ENCODE measurements at places on chromosomes 5 and 9.

- no peak for DNase-seq
Measured at GRCh38 chr5:29780401-29780800, 1413.1 kb upstream of the CDH6 start.

GRCh38 chr5:48192-48591 lies 43.8 kb upstream of the PLEKHG4B start:
- no peak for DNase-seq

- no peak for DNase-seq
Measured at GRCh38 chr5:171913987-171914273, 92.5 kb downstream of the FBXW11 start.

DNA sequence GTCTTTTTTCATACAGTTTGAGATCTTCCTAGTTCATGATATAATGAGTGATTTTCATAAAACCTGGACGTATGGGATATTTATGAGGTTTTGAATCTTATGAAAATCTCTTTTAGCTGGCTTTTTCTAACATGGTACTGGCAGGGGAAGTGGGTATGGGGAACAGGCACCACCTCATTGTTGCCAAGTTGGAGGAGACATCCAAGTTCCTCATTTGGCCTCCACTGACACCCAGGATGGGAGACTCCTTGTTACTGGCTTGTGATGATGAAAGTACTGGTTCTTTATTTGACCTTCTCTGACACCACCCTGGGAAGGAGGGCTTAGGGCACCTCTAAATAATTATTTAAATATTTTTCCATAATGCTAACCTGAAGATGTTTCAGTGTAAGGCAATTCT lies 4.0 kb upstream of the TNPO1 start:
- no peak for DNase-seq

GRCh38 chr5:17805227-17805825 lies 171.1 kb downstream of the TAF11L14 start:
- DNase-seq: no peak

GRCh38 chr9:14326264-14326826 lies 12.4 kb upstream of the NFIB start:
- DNase-seq: no peak

DNA sequence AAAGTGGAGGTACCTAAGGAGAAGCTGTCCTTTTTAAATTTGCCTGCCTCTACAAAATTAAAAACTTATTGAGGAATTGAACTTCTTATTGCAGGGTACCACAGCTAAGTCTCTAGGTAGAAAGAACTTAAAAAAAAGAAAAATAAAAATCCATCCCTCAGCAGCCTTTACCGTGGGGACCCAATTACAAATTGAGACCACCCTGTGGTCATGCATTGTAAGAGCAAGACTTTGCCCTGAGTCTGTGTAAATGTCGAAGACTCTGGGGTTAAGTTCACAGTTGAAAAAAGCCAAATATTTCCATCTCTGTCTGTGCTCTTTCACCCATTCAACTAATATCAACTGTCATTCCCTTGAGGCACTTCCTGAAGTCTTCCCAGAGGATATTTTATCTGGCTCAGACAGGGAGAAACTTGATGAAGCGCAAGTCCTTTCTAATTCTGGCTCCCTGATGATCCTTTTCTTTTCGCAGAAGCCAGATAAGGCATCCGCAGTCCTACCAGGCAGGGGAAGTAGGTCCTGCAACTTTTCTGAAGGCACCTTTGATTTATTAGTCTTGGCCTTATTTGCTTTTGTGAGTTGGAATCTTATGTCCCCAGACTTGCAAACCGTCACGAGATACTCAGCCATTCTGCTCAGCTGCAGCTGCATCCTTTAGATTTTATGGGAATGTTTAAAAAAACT lies 323.8 kb upstream of the WWC1 start:
- no peak for DNase-seq

DNA sequence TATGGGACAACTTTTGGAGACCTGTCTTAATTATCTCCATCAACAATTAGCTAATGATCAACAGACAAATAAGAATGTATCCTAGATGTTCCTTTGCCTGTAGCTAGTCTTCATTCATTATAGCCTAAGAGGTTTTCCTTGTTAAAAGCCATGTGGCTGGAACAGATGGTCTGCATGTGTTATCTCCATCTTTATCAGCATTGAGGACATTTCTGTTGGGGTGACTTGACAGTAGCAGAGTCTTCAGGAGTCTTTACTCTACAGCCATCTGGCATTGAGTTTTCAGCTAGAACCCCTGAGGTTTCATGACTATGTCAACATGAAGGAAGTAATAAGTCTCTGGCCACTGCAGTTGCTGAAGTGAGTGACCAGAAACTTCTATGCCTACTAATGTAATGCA lies 106.6 kb upstream of the TLE4 start:
- no peak for DNase-seq

DNA sequence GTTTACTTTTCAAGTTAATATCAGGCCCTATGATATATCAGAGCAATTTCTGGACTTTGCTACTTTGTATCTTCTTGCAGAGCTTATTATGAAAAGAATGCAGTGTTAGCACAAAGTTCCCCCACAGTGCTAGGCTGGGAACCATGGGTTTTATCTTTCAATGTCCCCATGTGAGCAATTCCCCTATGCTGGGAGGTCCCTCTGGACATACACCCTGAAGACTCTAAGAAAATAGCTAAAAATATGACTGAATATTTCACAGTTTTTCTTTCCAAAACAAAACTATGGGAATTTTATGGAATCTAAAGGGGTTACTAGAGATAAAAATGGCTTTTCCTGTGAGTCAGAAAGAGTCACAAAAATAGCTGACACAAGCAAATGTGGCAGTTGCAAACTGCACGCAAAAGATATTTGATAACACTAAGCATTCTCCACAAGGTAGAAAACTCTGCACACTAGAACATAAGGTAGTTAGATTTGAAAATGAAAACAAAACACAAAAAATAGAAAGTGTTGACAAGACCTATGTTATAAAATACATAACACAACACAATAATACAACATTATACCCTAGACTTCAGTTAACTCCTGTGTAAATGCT lies 487.5 kb upstream of the GRIN3A start:
- no peak for DNase-seq

DNA sequence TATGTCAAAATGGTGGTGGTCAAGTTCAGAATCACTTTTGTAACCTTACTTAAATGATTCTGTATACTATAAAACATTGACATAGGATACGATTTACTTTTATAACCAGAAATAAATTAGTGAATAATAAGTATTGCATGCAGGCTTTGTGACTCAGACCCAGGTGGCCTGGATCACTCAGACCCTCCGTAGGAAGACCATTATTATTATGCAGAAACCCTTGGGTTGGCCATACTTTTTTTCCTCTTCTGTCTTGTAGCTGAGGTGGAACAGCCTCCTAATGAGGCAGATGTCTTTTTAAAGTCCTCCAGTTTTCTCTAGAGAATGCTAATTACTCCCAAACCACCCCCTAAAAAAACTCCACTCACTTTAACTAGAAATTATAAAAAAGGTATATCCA lies 121.9 kb downstream of the LPAR1 start:
- DNase-seq: no peak

DNA sequence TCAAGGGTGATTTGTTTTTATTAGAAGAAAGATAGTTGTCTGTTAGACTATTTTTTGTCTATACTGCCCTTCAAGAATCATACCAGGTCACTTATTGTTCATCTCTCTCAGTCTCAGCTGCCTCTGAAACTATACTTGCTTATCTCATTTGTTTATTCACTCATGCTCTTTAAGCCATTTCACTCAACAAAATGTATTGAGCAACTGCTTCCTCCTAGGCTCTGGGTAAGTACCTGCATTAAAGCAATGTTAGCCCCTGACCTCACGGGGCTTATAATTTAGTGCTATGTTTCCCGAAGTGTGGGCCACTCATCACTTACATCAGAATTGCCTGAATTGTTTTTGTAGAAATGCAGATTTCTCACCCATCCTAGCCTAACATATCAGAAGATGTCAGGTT lies 100.9 kb downstream of the DPYSL3 start:
- no peak for DNase-seq

- no peak for DNase-seq
Measured at GRCh38 chr9:116394894-116395698, 241.5 kb downstream of the PAPPA start.

GRCh38 chr5:43839218-43839617 lies 236.2 kb downstream of the NNT start:
- no peak for DNase-seq

- no peak for DNase-seq
Measured at GRCh38 chr9:115855458-115856133, 298.0 kb upstream of the PAPPA start.

DNA sequence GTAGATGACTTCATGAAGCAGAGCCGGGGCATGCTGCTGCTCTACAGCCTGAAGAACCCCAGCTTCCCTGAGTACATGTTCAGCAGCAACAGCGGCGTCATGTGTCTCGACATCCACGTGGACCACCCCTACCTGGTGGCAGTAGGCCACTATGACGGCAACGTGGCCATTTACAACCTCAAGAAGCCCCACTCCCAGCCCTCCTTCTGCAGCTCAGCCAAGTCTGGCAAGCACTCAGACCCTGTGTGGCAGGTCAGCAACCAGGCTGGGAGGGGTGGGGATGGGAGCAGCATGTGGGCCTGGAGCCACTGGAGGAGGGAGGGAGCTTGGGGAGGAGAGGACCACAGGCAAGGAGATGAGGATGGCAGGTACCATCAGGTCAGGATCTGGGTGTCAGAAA lies 16.2 kb downstream of the ENHO start:
- DNase-seq: no peak

GRCh38 chr5:125295405-125295872 lies 549.0 kb upstream of the ZNF608 start:
- no peak for DNase-seq

DNA sequence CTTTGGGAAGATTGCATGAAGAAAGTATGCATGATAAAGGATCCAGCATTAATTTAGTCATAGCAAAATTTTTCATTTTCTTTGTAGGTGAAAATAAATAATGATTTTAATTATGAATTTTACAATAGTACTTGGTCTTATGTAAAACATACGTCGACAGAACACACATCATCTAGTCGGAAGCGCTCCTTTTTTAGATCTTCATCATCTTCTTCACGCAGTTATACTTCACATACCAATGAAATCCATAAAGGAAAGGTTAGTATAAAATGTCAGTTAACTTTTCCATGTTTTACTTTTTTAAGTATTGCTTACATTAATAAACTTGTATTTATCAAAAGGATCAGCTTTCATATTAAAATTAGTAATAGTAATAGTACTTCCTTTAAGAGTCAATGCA lies 35.8 kb downstream of the C7 start:
- no peak for DNase-seq

- DNase-seq: no peak
Measured at GRCh38 chr5:63131626-63132285, 553.1 kb downstream of the LRRC70 start.

DNA sequence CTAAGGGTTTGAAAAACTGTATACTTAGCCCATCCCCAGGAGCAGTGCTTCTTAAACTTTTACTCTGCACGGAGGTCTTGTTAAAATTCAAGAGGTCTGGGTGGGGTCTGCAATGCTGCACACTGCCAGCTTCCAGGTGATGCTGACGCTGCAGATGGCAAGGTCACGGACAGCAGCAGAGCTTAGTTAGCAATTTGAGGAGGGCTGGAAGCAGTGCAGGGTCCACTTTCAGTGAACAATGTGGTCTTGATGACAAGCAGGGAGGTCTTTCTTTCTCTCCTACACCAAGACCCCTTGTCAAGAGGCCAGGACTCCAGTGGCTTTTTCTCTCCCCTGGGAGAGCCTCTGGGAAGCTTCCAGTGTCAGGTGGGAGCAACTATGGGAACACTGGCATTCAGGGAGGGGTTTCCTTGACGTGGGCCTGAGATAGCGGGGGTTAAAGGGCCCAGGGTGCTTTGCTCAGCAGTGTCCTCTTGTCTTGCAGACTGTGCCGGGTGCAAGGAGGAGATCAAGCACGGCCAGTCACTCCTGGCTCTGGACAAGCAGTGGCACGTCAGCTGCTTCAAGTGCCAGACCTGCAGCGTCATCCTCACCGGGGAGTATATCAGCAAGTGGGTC lies 65.0 kb upstream of the AFAP1L1 start:
- no peak for DNase-seq

DNA sequence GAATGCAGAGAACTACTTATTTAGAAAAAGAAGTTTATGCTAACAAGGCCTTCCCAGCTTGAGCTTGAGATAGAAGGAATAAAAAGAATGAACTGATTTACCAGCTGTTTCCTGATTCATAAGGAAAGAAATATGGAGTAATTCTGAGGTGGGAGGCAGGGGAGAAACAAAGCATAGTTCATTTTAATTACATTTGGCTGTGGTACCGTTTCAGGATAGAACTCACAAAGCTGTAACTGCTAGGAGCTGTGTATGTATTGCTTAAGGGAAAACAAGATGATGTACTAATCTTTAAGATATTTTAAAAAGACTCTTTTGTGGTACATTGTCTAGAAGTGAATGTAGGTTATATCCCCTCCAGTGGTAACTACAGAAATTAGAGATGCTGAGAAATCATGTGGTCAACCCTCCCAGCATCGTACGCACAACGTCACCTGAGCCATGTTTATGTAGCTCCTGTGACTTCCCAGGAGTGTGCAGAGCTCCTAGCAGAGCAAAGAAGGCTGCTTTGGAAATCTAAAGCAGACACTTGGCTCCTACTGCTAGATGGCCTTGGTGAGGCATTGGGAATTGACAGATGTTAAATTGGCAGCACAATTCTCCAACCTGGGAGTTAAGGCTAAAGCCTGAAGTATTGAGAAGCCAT lies 208.3 kb upstream of the VLDLR start:
- DNase-seq: no peak

GRCh38 chr5:93588352-93589151 lies 5.5 kb downstream of the NR2F1 start:
- no peak for DNase-seq

GRCh38 chr9:113542006-113542405 lies 78.5 kb downstream of the RGS3 start:
- DNase-seq: no peak

DNA sequence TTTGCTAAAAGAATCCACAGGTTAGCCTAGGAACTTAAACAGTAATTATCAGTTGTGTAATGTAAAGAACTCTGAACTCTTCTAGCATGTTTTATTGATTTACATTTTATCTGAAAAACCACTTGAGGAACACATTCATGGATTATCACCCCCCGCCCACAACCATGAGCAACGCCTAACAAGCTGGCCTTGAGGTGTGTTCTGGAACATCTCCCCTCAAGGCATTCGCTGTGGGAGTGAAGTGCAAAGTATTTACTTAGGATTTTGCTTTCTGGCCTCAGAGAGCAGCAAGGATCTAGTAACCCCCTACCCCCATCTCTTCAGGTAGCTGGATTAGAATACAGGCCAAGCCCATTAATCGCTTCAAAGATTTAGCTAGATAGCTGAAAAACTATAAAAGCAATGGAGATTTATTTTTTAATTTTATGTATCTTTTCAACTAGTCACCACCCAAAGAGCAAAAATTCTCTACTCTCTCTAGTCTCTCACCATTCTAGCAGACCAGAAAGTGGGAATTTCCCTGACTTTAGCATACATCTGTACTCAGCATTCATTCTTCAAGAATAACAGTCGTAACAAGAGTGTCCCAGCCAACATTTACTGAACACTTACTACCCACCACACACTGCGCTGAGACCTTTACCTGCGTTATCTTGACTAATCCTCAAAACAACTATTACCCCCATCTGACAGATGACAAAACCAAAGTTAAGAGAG lies 37.2 kb downstream of the DDX31 start:
- no peak for DNase-seq

GRCh38 chr5:52751137-52751536 lies 36.6 kb upstream of the ITGA1 start:
- no peak for DNase-seq
